Astrocyte (in vitro differentiated cells and primary cell): ENCODE measurements at places on chromosomes 6 and 20. TPM values are rescaled to one million over a fixed set of nuclear protein-coding genes. Genes with fewer than 3 reads are reported as not detected.
A peak's percentile ranks its signal among the peaks of the same experiment; 100 is the strongest.

DNA sequence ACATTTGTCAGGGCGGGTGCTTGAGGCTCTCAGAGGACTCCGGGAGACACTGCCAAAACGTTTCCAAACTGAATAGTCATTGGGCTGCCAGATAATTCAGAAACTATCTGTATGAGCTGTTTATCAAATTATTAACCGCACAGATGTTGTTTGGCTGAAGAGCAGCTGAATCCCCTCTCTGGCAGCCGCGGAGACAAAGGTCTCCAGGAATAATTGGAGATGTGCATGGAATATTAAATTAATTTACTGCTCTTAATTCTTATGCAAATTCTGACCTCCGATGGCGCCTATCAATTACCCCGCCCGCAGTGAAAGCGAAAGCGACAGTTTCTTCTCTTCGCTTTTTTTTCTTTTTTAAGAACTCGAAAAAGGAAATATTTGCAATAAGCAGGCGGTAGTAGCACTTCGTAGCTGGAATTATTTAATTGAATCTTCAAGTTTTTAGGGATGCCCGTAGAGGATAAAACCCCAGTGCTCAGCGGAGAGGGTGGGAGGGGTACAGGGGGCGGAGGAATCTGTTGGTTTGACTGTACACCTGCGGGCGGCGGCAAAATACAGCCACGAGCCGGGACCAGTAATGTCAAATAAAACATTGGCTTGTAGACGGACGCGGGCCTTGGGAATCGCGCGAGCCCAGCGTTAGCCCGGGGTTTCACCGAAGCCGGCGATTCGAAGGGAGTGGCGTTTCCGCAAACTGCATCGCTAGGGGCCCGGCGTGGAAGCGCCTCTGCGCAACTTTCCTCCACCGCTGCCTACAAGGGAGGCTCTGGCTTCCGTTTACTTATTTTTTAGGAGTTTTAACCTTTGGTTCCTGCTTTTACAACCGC is 6.2 kb downstream of the LINC00237 start:
- DNase-seq, result no peak

DNA sequence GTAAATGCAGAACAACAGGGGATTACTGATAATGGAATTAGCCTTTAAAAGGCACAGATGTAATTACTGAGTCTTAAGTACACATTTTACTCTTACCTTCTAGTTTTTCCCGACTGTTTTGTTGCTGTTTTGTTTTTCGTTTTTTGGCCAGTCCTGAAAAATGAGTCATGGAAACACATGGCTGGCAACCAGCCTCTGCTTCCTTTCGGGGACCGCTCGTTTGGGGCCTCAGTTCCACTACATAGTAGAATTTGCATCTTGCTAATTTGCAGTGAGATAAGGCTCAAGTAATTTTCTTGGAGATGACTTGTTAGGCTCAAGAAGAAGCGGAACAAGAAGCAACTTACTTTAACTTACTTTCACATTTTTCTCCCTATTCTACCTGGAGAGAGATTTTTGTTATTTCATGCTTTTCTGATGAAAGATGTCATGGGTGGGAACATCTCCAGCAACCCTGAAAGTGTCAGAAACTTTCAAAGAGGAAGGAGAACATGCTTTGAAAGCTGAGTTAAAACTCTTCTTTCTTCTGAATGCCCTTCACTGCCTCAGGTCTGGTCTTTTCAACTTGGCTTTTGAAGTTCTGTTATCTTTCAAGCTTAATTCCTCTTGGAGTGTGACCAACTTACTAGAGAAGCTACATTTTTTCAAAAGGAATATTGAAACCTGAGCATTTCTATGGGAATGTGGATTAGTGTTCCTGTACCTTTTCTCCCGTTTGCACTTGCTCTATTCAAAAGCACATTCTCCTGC is 71.5 kb upstream of the HDAC2 start:
- peak; percentile 8 for DNase-seq

DNA sequence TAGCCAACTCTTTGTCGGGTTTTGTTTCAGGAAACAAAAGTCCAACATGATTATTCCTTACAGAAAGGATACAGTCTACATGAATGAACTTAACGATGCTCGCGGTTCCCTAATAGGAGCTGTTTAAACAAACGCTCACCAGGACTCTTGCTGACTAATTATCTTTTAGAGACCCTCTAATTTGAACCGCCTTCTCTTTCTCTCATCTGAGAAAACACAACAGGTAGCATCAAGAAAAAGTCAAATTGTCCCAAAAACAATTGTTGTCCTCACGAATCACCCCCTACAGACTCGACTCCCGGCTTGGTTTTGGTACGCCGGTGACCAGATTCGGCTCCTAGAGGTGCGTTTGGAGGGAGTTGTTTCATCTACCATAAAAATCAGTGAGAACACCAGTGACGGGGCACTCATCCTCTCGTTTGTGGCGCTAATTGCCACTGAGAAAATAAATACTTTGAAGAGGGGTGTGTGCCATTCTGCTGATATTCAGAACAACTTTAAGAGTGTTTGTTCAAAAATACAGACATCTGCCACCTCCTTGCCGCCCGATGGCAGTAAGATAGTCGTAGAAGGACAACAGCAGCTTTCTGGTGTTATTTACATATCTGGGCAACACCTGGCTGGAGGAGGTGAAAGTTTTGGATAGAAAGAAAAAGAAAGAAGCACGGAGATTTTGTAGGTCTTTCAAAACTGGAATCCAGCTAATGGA is 1.1 kb upstream of the SIM1 start:
- DNase-seq, result no peak

DNA sequence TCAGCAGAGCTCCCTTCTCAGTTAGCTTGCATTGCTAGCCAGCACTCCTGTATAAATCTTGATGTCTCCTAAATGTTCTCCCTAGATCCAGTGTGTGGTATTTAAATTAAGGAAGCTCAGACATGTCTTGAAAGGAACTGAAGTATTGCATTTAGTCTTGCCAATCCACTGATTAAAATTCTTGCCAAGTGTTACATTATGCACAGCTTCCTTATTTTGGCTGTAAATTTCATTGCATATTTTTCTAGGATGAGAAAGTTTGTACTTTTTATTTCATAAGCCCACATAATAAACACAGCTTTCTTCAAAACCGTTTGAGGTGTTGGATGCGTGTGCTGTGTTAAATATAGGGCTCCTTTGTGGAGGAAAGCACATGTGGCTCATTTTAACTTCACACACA is 329.8 kb upstream of the FLRT3 start:
- no peak for DNase-seq

GRCh38 chr20:36823121-36823520 is 49.6 kb upstream of the DSN1 start:
- DNase-seq, result no peak

- no peak for DNase-seq
These were observed 3.1 kb downstream of the RSPH3 start for GRCh38 chr6:158996856-158997255.

DNA sequence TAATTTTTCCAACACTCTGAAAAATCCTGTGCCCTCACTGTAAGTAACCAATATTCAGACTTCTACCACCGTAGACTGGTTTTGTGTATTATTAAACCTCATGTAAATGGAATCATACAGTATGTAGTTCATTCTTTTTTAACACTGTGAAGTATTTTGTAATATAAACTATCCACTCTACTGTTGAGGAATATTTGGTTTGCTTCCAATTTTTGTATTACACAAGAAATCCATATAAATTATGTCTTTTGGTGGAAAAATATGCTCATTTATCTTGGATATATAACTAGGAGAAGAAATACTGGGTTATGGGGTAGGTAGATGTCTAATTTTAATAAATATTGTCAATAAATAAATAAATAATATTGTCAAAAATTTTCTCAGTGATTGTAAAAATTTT is 116.8 kb downstream of the CHD6 start:
- no peak for DNase-seq

- DNase-seq, result peak; percentile 38
These were observed 32.1 kb upstream of the RIN2 start for GRCh38 chr20:19725814-19726525.

GRCh38 chr20:63530788-63531160 is 6.4 kb downstream of the PTK6 start:
- DNase-seq, result no peak

- DNase-seq, result no peak
These were observed 10.2 kb upstream of the TGM3 start for GRCh38 chr20:2285613-2286012.

- DNase-seq, result peak; percentile 6
These were observed 19.7 kb upstream of the NTSR1 start for GRCh38 chr20:62688855-62689460.

Gene RGS19
- total RNA-seq, result 15.7 and 18.3 TPM in 2 replicates

Gene CALHM4
- total RNA-seq, result 0.20 TPM in 1 of 2 replicates, not detected in the other

Gene CCN2
- 1,138 and 1,253 TPM in 2 replicates for total RNA-seq

Gene TRIM31
- not detected in 2 replicates for total RNA-seq

Gene BANF2
- total RNA-seq, result not detected in 2 replicates

Gene GTF3C6
- 105 and 116 TPM in 2 replicates for total RNA-seq

Gene TRIM38
- total RNA-seq, result 6.8 and 8.4 TPM in 2 replicates

Gene SLC22A2
- total RNA-seq, result not detected in 2 replicates

Gene CSTF1
- total RNA-seq, result 28.5 and 30.3 TPM in 2 replicates

Gene CDH4
- 3.2 and 3.5 TPM in 2 replicates for total RNA-seq
